ENCODE measurements at places on chromosomes 6 and 20.

DNA sequence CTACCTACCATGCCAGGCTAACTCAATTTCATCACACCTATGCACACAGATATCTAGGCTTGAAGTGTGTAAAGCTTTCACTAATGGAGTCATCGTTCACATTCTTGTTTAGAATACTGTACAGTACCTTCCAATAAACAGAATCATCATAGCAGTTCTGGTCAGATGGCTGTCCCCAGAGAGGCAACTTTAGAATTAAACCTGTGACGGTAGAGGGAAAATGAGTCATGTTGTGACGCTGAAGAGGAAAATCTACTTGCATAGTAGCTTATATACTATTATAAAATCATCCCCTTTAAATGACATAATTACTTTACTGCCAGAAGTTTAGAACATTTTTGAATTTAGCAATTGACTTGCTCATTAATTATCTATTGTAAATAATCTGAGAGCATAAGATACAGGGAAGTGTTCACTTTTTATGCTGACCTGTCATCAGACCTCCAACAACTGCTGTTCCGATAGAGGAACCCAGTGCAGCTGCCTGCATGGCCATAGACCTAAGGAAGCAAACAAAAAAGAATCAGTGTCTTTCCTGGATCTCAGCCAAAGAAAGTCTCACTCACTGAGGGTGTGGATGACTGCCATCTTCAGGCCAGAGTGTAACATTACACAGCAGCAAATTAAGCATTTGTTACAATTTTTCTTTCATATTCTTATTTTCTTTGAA is 29.8 kb downstream of the RHAG start:
- DNase-seq, result no peak

GRCh38 chr20:46006022-46006705 is 2.5 kb upstream of the MMP9 start:
- DNase-seq, result no peak

GRCh38 chr20:49854190-49854875 is 41.7 kb downstream of the SLC9A8 start:
- DNase-seq, result no peak

- no peak for DNase-seq
These were observed 37.6 kb upstream of the SUPT3H start for GRCh38 chr6:45415315-45415714.

GRCh38 chr6:43407296-43407695 is 20.0 kb upstream of the ABCC10 start:
- no peak for DNase-seq

DNA sequence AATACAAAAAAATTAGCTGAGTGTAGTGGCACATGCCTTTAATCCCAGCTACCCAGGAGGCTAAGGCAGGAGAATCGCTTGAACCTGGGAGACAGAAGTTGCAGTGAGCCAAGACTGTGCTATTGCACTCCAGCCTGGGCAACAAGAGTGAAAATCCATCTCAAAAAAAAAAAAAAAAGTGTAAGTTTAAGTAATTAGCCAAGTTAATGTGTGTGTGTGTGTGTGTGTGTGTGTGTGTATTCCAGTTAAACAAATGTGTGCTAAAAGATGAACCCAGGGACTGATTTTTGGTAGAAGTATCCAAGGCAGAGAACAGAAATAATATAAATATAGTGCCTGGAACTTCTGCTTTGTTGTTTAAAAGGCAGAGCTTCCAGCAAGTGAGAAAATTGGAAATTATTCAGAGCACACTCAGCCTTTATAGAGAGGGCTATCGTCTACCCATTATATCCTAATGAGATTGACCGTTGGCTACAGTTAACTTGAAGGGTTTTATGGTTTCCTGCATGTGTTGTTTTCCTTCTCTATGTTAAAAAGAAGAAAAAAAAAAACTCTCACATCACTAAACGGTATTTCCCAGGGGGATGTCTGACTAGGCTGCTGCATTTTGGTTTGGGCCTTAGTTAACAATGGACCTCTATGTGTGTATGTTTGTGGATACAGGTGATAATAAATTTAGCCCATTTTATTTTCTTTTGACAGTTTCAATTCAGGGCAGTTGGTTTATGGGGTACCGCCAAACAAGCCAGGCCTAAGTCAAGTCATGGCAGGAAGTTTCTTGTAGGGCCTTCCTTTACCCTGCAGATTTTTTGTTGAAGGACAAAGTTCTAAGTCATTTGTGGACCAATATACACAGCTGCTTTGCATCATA is 9.8 kb downstream of the SOX4 start:
- DNase-seq, result no peak

GRCh38 chr20:42204109-42204660 is 586.0 kb upstream of the CHD6 start:
- DNase-seq, result no peak

- DNase-seq, result no peak
These were observed 47.5 kb downstream of the PIGU start for GRCh38 chr20:34629342-34629741.

DNA sequence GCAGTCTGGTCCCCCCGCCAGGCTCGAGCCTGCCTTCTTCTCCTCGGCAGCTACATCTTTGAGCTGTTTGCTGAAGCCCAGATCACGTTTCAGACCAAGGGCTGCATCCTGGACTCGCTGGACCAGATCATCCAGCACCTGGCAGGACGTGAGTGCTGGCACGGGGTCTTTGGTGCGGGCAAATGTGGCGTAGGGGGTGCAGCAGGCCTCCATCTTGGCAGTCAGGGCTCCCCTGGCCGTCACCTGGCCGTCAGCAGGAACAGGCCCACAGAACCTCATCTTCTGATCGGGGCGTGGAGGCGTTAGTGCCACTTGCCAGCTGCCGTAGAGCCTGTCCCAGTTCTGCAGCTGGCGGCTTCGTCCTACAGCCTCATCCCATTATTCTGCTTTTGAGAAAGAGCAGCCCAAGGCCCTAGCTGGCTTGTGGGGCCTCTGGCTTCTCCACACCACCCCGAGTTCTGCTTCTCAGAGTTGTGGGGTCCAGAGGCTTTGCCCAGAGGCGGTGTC is 16.6 kb upstream of the TNFRSF6B start:
- no peak for DNase-seq

GRCh38 chr6:14660806-14661579 is 543.4 kb downstream of the CD83 start:
- DNase-seq, result no peak

DNA sequence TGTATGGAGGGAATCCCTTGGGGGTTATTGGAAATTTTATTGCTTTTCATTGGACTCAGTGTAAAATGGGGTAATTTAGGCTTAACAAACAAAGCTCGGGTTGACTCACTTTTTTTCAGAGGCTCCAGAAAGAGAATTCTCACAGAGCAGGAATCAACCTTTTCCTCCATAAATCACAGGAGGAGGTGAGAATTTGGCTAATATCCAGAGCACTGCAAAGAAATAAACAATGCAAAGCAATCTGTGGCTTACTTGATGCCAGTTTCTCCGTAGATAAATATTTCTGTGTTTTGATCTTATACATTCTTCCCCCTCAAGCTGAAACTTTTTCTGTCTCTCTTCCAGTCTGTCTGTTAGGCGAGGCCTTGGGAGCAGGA is 176.6 kb downstream of the TSHZ2 start:
- no peak for DNase-seq

DNA sequence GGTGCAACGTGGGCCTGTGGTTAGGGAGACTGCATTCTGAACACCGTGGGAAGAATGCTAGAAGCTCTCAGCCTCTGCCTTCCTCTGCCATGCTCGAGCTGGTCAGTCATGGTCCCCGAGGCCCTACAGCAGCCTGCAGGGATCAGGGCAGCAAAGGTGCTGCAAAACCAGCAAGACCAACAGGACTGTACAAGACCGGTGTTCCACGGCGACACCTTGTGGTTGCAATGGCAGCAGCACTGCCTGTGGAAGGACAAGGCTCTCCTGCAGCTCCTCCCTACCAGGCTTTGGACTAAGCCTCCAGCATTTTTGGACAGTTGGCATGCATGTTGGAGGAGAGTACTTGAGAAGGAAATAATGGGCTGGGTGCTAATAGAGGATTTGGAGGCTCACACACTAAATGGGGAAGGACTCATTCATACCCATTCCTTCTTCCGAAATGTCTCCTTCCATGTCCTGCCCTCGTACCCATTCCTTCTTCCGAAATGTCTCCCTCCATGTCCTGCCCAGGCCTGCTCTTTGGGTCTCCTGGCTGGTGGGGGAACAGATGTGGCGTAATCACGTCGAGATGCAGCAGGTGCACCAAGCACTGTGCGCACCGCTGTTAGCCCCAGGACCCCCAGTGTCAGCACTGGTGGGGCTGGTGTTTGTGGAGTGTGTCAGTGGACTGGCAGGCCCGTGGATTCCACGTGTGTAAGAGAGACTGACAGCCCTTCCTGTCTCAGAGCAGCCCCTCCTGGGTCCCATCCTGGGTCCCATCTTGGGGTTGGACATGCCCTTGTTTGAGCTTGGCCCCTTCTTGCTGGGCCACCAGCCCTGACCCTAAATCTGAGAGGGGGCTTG is 18.6 kb upstream of the MYT1 start:
- DNase-seq, result no peak

DNA sequence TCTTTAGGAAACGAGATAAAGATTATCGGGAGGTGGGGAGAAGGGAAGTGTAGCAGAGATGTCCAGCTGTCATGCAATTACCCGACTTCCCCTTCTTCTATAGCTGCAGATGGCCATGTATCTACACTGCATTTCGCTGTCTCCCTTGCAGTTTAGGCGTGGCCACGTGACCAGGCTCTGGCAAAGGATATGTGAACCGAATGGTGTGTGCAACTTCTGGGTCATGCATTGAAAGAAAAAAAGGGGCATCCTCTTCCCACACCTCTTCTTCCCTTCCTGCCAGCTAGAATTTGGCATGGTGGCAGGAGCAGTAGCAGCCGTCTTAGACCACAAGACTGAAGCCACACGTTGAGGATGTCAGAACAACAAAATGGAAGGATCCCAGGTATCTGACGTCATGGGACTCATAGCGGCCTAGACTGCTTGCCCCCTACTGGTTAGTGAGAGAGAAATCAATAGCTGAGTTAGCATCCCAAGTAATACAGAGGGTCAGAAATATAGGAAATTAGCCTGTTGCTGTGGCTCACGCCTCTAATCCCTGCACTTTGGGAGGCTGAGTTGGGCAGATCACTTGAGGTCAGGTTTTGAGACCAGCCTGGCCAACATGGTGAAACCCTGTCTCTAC is 32.8 kb downstream of the TCF15 start:
- DNase-seq, result no peak

GRCh38 chr20:50730765-50731054 is 670 bp upstream of the PARD6B start:
- DNase-seq, result no peak

- no peak for DNase-seq
These were observed 97.5 kb downstream of the ARHGAP18 start for GRCh38 chr6:129612440-129612839.

DNA sequence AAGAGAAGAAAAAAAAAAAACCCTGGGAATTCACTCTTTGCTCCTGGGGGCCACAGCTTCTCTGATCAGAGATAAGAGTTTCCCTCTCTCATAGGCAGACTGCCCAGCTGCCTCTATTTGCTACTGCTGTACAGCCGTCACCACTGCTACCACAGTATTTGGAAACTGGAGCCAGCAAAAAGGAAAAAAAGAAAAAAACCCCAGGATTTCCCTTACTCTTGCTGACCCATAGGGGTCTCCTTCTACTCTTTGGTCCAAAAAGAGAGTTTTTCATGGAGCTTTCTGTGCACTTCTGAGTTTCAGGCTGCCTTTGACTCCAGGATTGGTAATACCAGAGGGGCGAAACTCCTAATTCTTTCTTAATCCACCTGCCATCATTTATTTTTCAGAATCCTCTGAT is 89.7 kb downstream of the MDGA1 start:
- DNase-seq, result no peak

- DNase-seq, result no peak
These were observed 33.8 kb downstream of the FLRT3 start for GRCh38 chr20:14303651-14304050.
